Endothelial cell (in vitro differentiated cells): ENCODE measurements at places on chromosomes 3 and 15.

DNA sequence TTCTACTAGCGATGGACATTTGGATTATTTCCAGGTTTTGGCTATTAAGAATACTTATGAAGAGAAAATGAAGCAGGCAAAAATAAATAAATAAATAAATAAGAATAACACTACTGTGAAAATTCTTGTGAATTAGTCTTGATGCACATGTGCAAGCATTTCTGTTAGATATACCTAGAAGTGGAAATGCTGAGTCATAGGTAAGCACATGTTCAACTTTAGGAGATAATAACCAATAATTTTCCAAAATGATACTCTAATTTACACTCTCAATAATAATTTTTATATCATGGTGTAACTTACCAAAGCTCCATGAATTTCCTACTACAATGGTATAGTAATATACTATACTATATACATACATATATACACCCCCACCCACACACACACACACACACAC, 23.4 kb downstream of the EMC4 start:
- DNase-seq: no peak

GRCh38 chr3:13014755-13015285, 58.4 kb downstream of the IQSEC1 start:
- no peak for DNase-seq

DNA sequence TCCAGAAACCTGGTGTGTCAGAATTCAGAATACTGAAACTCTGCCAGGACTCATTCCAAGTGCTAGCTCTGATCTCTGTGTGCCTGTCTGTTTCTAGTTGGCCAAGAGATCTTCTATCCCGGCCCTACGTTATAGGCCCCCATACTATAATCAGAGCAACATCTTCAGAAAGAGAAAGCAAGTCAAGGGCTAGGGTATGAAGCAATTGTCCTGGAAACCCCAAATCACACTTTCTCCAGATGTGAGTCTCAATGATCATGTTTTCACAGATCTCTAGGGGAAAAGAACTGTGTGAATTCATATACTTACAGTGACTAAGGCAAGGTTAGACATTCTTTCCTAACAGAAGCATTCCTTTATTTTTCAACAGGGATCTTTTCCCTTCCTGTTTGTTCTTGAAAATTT, 309.7 kb downstream of the SLC9A9 start:
- no peak for DNase-seq

- no peak for DNase-seq
These were observed 74.9 kb upstream of the EPHA3 start for GRCh38 chr3:89032346-89033013.

GRCh38 chr3:66136597-66136996, 84.2 kb upstream of the SLC25A26 start:
- DNase-seq: no peak
